ENCODE measurements at places on chromosomes 3 and 15.

GRCh38 chr3:99430348-99431134, 207.9 kb upstream of the COL8A1 start:
- DNase-seq: no peak

- no peak for DNase-seq
Observed at GRCh38 chr15:47473832-47474231, 243.5 kb upstream of the SEMA6D start.

GRCh38 chr15:94395640-94396039, 164.3 kb downstream of the MCTP2 start:
- DNase-seq: no peak

GRCh38 chr15:90227816-90228772, 5.6 kb downstream of the CIB1 start:
- DNase-seq: no peak

All from eye (tissue), 1 donor.